ENCODE measurements at places on chromosomes 7 and 10.

- no peak for DNase-seq
Observed at GRCh38 chr7:22990588-22990949, 23.4 kb downstream of the HYCC1 start.

DNA sequence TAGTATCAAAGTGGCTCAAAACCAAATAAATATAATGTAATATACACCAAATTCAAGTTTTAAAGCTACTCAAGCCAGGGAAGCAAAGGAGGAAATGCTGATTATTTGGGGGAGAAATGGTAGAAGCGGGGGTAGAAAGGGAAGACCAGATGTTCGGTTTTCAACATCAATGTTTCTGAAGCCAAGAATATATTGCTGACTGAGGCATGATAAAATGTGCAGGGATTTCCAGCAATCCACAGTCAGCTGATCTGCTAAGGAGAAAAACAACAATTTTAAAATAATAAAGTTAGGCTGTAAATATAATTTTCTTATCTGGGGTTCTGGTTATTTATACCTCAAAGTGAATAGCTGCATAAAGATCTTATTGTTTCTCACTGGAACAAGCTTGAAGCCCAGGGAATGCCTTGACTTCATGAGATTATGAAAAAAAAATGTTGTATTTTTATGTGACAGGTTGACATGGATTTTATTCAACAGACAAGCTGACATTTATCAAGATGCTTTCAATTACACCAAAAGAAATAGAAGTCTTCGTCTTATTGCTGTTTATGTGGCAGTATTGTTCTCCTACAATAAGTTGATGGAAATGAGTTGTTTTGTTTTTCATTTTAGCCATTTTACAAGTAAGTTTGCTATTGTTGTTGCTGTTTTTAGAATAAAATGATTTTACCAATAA is 28.6 kb upstream of the BMPER start:
- no peak for DNase-seq

- DNase-seq = no peak
Observed at GRCh38 chr7:13933091-13933490, 56.4 kb downstream of the ETV1 start.

- DNase-seq = no peak
Observed at GRCh38 chr7:138245682-138246081, 169.4 kb downstream of the AKR1D1 start.

- DNase-seq = no peak
Observed at GRCh38 chr7:150620061-150620460, 12.1 kb downstream of the GIMAP6 start.

DNA sequence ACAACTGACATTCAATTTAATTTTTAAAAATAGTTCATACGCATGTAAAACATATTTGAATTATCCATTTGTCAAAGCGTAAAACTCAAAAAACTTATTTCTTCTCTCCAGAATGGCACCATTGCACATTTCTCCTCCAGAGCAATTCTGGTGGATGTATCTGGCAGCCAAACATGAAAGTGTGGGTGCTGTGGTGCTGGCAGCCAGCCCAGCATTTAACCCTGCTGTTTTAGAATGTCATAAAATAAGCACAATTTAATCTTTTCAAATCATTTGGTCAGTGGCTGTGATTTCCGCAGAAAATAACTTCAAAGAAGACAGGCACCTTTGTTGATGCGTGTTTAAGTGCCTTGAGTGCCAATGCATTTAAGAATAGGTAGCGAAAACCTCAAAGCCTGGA is 302.7 kb upstream of the MEOX2 start:
- no peak for DNase-seq

DNA sequence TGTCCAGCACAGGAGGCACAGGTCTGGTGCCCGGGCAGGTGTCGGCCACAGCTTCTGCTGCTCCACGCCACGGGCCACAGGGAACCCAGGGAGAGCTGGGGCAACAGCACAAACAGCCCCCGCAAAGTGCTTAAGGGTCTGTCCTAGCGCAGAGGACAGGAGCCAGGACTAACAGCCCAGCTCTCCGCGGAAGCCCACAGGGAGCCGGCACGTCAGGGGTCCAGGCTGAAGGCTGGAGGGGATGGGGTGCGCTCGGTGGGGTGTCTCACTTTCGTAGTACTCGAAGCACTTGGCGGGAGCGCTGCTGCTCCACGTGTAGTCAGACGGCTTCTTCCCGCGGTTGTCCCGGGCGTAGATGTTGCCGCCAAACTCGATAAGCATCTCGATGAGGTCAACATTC is 24.9 kb downstream of the ASB13 start:
- no peak for DNase-seq

GRCh38 chr7:16660702-16661464 is 14.9 kb downstream of the BZW2 start:
- DNase-seq = no peak

DNA sequence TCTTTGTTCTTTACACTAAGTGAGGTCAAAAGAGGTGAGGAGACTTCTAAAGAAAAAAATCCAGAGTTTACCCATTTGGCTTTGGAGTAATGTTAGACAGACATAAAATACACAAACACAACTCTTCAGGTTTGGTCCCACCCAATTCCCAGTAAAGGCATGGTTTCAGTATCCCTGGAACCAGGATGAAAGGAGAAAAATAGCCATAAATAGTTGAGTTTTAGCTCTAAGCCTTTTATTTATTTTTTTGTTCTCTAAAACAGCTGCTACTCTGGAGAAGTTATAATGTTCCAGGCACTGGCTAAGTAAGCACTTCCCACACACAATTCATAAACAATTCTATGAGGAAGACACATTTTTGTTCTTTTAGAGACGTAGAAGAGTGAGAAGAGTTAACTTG is 4.0 kb downstream of the ABCB1 start:
- DNase-seq = no peak

DNA sequence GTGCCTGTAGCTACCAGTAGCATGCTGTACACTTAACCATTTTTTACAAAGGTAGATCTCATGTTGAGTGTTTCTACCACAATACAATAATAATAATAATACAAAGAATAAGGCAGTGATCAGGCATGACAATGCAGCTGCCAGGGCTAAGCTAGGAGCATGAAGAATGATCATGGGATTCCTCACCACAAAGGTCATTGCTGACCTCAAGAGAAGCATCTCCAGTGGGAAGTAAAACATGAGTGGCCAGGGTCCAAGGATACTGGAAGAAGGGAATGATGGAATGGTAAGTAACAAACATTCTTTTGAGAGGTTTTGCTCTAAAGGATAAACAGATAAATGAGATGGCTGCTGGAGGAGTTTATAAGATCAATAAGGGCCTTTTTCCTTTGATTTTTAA is 591.1 kb downstream of the TNS3 start:
- no peak for DNase-seq

DNA sequence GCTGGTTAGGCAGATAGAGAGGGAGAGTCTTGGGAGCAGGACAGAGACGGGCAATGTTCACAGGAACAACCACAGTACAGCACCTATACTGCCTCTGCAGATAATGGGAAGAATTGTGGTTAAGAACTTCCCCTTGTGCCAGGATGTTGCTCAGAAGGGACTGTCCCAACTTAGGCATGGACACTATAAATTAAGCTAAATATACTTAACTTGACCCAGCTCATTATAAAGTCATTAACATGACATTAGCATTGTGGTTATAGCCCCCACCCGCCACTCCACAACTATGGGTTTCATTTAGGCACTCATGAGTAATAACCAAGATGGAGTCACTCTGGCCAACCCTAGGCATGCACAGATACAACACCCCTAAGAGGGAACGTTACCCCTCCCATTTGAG is 310.9 kb upstream of the NRG3 start:
- no peak for DNase-seq

GRCh38 chr10:119243967-119244366 is 36.6 kb downstream of the GRK5 start:
- no peak for DNase-seq

- no peak for DNase-seq
Observed at GRCh38 chr7:40536421-40536820, 401.6 kb downstream of the SUGCT start.

DNA sequence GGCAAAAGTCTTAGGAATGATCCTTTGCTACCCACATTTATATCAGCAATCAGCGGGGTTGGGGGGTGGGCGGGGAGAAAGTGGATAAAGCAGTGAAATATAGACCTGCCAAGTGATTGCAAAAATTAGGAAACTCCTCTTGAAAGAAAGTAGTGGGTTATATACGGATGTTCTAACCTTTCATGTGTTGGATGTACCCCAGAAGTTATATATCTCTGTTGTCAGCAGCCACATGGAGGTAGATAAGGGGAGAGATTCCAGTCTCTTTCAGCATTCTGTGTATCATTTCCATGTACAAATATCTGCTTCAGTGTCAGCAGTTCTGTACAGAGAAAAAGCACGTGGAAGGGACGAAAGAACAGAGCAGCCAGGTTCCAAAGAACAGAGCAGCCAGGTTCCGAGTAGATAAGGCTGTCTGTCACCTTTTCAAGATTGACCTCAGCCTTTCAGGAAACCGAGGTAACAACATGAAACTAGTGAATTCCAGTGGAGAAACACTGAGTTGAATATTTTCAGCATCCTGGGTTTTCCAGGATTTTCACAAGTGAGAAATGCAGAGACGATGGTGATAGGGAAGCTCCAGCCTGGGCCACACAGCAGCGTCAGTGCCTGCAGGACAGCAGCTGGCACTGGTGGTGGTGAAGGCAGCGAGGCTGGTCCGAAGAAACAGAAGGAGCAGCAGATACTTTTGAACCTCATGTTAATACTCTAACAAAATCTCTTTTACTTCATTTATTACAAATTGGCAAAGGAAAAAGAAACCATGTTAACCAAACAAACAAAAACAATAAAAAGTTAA is 212.3 kb downstream of the C7orf25 start:
- DNase-seq = no peak

- no peak for DNase-seq
Observed at GRCh38 chr7:20607216-20607615, 8.3 kb upstream of the ABCB5 start.
